ENCODE measurements at places on chromosomes 7 and 10. TPM values are rescaled to one million over a fixed set of nuclear protein-coding genes. Genes with fewer than 3 reads are reported as not detected.
A peak's percentile ranks its signal among the peaks of the same experiment; 100 is the strongest.

The C10orf90 gene
- not detected for total RNA-seq

The KCNIP2 gene
- total RNA-seq = 3.9 TPM

The TRPV6 gene
- not detected for total RNA-seq

- no peak overlapping the region for H3K4me3 ChIP-seq
- H3K4me1 ChIP-seq = peaks cover 3% of the 10 kb centered on the region
- H3K27me3 ChIP-seq = no peaks in the 10 kb centered on the region
Observed at GRCh38 chr10:4765428-4765827, 60.6 kb upstream of the AKR1E2 start.

DNA sequence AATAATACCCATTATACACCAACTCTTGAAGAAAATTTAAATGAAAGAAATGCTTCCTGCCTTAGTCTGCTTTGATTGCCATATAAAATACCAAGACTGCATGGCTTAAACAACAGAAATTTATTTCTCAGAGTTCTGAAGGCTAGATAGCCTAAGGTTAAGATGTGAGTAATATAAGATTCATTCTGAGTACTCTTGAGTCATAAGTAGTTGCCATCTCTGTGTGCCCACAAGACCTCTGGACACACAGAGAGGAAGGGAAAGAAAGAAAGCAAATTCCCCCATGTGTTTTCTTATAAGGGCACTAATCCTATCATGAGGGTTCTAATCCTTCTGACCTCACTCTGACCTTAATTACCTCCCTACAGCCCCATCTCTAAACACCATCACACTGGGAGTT, 201.2 kb downstream of the PTN start:
- H3K36me3 ChIP-seq = no peaks in the 10 kb centered on the region
- H3K4me1 ChIP-seq = no peaks in the 10 kb centered on the region
- DNase-seq = no peak
- no peak overlapping the region for H3K4me3 ChIP-seq

GRCh38 chr10:62335326-62335725, 38.8 kb upstream of the ZNF365 start:
- H3K4me1 ChIP-seq = no peaks in the 10 kb centered on the region
- no peak overlapping the region for H3K27ac ChIP-seq
- no peak for DNase-seq
- no peaks in the 10 kb centered on the region for H3K36me3 ChIP-seq
- H3K27me3 ChIP-seq = no peaks in the 10 kb centered on the region
- H3K4me3 ChIP-seq = no peak overlapping the region

The ZCWPW1 gene
- 2.2 TPM for total RNA-seq

The DYNC1I1 gene
- total RNA-seq = 11.0 TPM

DNA sequence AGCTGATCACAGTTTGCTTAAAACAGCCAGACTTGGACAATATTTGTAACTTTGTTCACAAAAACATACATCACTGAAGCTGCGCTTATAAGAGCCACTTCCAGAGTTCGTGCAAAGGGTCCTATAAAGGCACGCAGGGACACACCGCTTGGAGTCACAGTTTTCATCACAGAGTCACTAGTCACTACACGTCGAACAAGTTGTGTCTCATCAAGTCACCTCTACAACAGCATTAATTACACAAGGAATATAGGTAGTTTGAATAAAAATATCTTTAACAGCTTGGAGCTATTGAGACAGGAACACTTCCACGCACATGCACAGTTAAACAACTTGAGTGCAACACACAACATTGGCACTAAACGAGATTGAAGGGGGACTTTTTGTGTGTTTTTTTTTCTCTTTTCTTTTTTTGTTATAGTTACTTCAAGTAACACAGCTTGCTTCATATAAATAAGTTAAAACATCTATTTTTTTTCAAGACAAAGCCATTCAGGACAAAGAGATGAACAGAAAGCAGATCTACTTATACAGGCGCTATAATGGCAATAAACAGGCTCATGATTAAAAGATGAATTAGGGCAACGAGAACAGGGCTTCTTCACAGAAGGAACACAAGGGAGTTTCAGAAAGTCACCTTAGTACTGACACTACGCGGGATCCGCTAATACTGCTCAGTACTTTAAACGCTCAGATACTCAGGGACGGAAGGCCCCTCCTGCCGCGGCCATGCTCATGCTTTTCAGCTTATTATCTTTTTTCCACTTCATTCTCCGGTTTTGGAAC, 2.2 kb downstream of the HOXA5 start:
- no peaks in the 10 kb centered on the region for H3K36me3 ChIP-seq
- H3K4me1 ChIP-seq = no peaks in the 10 kb centered on the region
- no peak overlapping the region for H3K27ac ChIP-seq
- no peaks in the 10 kb centered on the region for H3K27me3 ChIP-seq

DNA sequence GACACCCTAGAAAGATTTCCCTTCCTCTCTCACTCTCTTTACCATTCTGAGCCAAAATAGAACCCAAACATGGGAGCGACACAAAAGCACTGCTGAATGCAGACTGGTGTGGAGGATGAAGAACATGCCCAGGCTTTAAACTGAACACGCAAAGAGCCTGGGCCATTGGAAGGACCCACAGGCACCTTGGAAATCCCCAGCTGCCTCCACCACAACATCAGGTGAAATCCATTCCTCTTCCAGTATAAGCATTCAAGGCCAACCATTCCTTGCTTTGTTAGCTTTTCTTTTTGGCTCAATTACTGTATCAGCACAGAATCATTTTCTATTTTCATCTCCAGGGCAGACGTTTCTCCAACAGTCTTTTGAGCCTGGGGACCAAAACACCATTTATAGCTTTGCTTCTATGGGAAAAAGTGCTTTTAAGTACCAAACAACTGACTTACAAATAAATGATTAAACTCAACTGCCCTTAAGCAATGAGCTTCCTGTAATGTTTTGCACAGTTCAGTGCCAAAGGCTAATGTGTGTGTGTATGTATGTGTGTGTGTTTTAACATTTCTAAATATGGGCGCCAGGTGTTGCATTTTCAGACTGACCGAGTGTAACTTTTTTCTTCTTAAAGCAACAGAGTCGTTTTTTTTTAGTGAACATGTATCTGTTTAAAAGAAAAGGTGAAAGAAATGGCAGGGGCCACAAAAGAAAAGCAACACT, 16.2 kb upstream of the BLNK start:
- H3K27ac ChIP-seq = peak overlapping the region; percentile 22
- H3K27me3 ChIP-seq = no peaks in the 10 kb centered on the region
- H3K36me3 ChIP-seq = no peaks in the 10 kb centered on the region
- H3K4me3 ChIP-seq = no peak overlapping the region

GRCh38 chr7:139509535-139509934, 13.9 kb upstream of the CLEC2L start:
- no peaks in the 10 kb centered on the region for H3K27me3 ChIP-seq
- no peaks in the 10 kb centered on the region for H3K4me1 ChIP-seq
- no peak overlapping the region for H3K4me3 ChIP-seq
- H3K36me3 ChIP-seq = no peaks in the 10 kb centered on the region
- no peak overlapping the region for H3K27ac ChIP-seq

GRCh38 chr7:34275624-34276023, 370.3 kb downstream of the BMPER start:
- H3K36me3 ChIP-seq = no peaks in the 10 kb centered on the region
- H3K4me1 ChIP-seq = no peaks in the 10 kb centered on the region
- no peak overlapping the region for H3K27ac ChIP-seq
- H3K4me3 ChIP-seq = no peak overlapping the region
- H3K27me3 ChIP-seq = no peaks in the 10 kb centered on the region

The TLX1 gene
- not detected for total RNA-seq

The NUP205 gene
- 33.9 TPM for total RNA-seq

DNA sequence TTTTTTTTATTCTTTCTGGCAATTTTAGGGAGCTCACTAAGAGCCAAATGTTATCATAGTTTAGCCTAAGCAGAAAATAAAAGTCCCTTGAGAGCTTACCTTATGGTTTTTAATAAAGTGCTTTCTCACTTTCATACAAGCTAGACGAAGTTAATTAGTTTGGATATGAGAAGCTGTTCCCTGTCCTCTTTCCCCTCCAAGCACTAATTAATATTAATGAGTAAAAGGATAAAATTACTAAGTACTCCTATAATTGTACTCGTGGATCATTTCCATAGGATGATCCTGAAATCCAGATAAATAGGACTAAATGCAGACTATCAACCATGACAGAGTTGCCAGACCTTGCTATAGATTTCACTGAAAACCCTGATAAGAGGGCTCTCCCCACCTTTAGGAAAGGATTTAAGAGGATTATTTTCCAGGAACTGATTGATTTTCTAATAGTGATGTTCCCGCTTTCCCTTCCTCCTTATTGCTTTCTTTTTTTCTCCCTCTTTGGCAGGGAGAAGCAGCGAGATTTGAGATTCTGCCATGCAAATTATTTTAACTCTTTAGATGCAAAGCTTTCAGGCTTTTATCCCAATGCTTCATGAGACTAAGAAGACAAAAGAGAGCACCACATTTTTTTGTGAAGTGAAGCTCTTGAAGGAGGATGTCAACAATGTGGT, 58.3 kb upstream of the HECW1 start:
- no peak for DNase-seq
- no peaks in the 10 kb centered on the region for H3K4me1 ChIP-seq
- no peaks in the 10 kb centered on the region for H3K36me3 ChIP-seq
- H3K4me3 ChIP-seq = no peak overlapping the region

DNA sequence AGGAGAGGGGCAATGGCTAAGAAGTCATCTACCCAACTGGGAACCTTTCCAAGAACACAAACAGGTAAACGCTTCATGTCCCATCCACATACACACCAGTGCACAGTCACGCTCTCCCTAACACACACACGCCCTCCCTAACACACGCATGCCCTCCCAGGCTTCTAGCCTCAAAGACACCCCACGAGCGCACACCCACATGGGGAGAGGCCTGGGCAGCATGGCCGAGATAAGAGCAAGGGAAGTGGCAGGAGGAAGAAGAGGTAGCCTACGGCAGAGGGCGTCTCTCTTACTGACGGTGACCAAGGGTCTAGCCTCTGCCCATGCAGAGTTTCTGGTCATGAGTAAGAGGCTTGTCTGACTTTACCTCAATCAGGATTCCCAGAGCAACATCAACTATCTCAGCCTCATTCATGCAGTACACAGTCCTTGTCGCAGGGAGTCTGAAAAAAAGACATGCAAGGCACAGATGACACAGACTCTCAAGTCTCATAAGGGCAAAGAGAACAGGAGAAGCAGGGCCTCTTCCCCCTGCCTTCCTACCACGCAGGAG, 3.1 kb downstream of the CYREN start:
- H3K4me3 ChIP-seq = no peak overlapping the region
- no peaks in the 10 kb centered on the region for H3K36me3 ChIP-seq
- DNase-seq = no peak
- H3K27ac ChIP-seq = no peak overlapping the region

DNA sequence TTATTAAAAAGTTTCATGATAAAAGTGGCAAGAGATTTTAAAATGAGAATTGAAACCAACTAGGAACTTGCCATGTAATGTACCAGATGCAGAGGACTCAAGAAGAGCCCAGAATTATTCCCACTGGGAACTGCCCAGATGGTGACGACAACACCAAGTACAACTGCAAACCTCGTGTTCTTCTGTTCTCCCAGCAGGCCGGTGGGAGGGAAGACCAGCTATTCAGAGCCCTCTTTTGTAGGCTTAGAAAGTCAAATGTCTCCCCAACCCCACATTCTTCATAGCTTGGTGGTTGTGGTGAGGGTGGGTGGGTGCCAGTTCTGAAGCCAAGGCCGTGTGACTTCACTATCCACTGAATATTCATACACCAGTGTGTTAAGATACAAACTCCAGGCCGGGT, 54.3 kb upstream of the ITGB1 start:
- DNase-seq = no peak
- H3K27ac ChIP-seq = no peak overlapping the region
- H3K36me3 ChIP-seq = no peaks in the 10 kb centered on the region

GRCh38 chr10:13657101-13657680, 70.4 kb downstream of the PRPF18 start:
- H3K4me1 ChIP-seq = no peaks in the 10 kb centered on the region
- H3K27ac ChIP-seq = no peak overlapping the region
- H3K27me3 ChIP-seq = no peaks in the 10 kb centered on the region
- H3K36me3 ChIP-seq = peaks cover 5% of the 10 kb centered on the region
- no peak for DNase-seq
- no peak overlapping the region for H3K4me3 ChIP-seq

DNA sequence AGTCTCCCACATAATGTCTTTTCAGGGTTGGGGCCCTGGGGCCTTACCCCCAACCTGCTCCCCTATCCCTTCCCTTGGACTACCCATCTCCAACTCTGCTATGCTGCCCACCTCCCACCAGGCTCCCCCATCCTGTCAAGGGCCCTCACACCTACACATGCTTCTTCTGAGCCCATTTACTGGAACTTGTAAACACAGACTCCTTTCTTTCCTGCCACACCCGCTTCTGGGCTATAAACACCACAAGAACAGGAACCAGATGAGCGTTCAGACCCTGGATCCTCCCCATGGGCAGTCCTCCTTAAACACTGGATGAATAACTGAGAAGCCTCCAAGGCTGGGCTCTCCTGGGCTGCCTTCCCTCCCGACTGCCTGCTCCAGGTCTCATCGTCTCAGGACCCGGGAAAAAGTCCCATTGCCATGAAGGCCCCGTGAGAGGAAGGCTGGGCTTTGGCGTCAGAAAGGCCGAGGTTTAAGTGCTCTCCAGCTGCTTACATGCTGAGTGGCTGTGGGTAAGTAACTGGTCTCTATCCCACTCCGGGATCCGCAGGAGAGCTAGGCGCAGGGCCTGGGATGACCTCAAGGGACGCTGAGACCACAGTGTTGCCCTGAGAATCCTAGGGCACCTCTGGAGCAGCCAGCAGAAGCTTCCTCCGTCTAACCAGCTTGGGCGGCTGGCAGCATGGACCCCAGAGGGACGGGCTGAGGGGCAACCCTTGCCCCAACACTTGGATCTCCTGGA, 15.6 kb upstream of the CRHR2 start:
- no peaks in the 10 kb centered on the region for H3K27me3 ChIP-seq
- no peak overlapping the region for H3K27ac ChIP-seq
- no peaks in the 10 kb centered on the region for H3K36me3 ChIP-seq
- H3K4me3 ChIP-seq = no peak overlapping the region

DNA sequence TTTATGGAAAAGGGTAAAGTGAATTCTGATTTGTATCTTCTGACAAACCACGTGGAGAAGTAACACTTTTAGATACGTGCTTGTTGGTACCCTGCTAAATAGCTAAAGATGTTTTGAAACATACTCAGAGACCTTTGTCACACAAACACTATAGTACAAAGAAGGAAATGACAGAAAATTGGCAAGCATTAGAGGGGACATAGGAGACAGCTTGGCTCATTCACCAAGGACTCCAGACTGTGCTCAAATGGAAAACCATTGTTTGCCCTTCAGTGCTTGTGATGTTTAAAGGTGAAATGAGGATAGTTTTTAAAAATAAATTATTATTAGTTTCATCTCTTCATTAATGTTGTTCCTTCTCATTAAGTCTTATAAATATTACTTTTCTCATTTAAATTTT, 34.0 kb upstream of the CD36 start:
- H3K36me3 ChIP-seq = no peaks in the 10 kb centered on the region
- H3K27ac ChIP-seq = no peak overlapping the region
- H3K27me3 ChIP-seq = no peaks in the 10 kb centered on the region
- DNase-seq = no peak

The OR13A1 gene
- not detected for total RNA-seq
